ENCODE measurements at places on chromosomes 5 and 9.

- no peak for DNase-seq
These were observed 6.2 kb downstream of the UGT3A2 start for GRCh38 chr5:36060420-36060887.

GRCh38 chr5:2255915-2256690 lies 373.4 kb upstream of the IRX4 start:
- DNase-seq, result no peak

- DNase-seq, result no peak
These were observed 41.9 kb upstream of the PLPP1 start for GRCh38 chr5:55576661-55577060.

GRCh38 chr5:102090770-102091169 lies 205.3 kb downstream of the SLCO4C1 start:
- DNase-seq, result no peak

- no peak for DNase-seq
These were observed 320.3 kb downstream of the ACTL7B start for GRCh38 chr9:108535526-108535925.

Data from femur (tissue), 1 donor.